GM23248 (cell line): ENCODE measurements at places on chromosomes 2 and 18. TPM values are rescaled to one million over a fixed set of nuclear protein-coding genes. Genes with fewer than 3 reads are reported as not detected.

- H3K36me3 ChIP-seq, result peaks cover 25% of the 10 kb centered on the region
- H3K4me1 ChIP-seq, result peaks cover 30% of the 10 kb centered on the region
- H3K4me3 ChIP-seq, result no peak overlapping the region
- H3K27ac ChIP-seq, result peak overlapping the region; percentile 42
Measured at GRCh38 chr18:48675912-48676311, 137.1 kb downstream of the CTIF start.

The FARP2 gene
- total RNA-seq, result 39.0 and 45.9 TPM in 2 replicates

The KHK gene
- not detected in 2 replicates for total RNA-seq

DNA sequence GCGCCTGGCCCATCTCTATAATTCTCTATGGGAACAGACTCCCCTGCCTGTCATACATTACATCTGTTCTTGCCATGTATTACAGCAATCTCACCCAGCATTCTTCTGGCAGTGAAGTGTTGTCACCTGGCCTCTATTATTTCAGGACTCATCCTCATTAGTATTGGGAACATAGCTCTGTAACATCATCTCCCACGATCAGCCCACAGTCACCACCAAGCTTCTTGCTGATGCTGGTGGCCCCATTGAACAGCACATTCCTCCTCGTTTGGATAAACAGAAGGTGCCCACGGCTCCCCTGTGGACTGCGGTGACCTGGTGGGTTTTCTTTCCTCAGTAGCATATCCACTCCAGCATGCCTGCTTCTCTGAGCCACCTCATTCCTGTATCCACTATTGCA is 21.5 kb downstream of the CHCHD5 start:
- no peaks in the 10 kb centered on the region for H3K27me3 ChIP-seq
- no peak for DNase-seq
- H3K4me3 ChIP-seq, result no peak overlapping the region
- no peak overlapping the region for H3K27ac ChIP-seq
- peaks cover 3% of the 10 kb centered on the region for H3K4me1 ChIP-seq

DNA sequence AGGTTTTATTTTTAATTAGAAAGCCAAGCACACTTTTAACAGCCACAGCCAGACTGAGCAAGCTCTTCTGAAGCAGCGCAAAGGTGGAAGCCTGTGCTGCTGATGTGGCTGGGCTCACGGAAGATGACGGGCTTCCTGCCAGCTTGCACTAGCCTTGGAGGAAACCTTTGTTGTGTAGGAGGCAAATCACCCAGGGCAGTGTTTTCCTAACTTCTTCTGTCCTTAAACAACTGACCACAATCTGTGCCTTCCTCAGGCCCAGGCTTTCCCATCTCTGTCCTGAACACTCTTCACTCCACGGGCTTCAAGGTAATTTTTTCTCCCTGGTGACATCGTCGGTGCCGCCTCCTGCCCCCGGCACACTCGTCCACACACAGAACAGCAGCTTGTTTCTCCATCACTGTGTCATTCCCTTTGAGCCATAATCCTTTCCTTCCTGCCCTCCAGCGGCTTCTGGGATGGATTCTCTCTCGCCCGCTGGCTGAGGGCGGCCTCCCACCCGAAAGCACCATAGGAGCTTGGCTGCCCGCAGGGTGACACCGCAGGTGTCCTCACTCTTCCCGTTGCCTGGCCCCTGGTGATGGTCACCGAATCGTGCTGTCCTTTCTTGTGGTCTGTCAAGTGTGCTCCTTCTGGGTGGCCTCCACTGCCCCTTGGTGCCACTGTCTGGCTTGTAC is 31.1 kb upstream of the INHBB start:
- H3K27me3 ChIP-seq, result no peaks in the 10 kb centered on the region
- H3K27ac ChIP-seq, result no peak overlapping the region
- H3K36me3 ChIP-seq, result no peaks in the 10 kb centered on the region
- no peak overlapping the region for H3K4me3 ChIP-seq
- no peak for DNase-seq

The CRACDL gene
- not detected in 2 replicates for total RNA-seq

DNA sequence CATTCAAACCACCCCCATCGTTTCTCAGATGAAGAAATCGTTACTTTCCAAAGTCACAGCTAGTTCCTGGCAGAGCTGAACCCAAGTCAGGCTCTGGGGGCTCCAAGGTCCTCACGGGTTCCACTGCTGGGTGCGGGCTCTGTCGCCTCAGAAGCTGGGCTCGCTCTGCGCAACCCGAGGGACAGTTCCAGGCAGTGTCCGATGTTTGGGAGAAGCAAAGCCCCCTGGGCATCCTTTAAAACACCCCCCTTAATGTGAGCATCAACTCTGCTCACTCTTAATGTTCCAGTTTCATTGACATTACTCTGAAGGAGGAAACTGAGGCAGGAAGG is 796 bp downstream of the AOX1 start:
- H3K4me3 ChIP-seq, result peak overlapping the region; percentile 75
- H3K36me3 ChIP-seq, result no peaks in the 10 kb centered on the region
- H3K27ac ChIP-seq, result no peak overlapping the region

DNA sequence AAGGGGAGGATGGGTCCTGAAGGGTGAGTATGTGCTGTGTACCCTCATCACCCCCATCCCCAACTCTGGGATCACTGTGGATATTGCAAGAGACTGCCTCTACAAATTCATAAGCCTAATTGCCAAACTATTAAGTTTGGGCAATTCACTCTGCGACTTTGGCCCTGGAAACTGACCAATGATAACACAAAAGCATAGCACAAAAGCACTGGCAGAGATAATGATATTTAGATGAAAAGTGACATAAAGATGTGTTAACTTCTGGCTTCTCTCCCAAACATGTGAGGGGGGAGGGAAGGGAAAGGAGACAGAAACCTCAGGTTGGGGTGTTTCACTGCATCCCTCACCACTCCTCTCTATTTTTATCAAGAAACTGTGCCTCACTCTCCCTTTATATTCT is 150.3 kb downstream of the SATB2 start:
- H3K27ac ChIP-seq, result no peak overlapping the region
- H3K27me3 ChIP-seq, result no peaks in the 10 kb centered on the region
- no peak for DNase-seq
- peaks cover 11% of the 10 kb centered on the region; the same call in 1 of the 2 replicates for H3K36me3 ChIP-seq
- H3K4me1 ChIP-seq, result peaks cover 20% of the 10 kb centered on the region

GRCh38 chr2:80050246-80050645 is 254.3 kb downstream of the LRRTM1 start:
- no peak overlapping the region for H3K4me3 ChIP-seq
- no peak for DNase-seq
- peaks cover 4% of the 10 kb centered on the region; the same call in 1 of the 2 replicates for H3K27me3 ChIP-seq
- no peaks in the 10 kb centered on the region for H3K36me3 ChIP-seq
- no peaks in the 10 kb centered on the region for H3K4me1 ChIP-seq

GRCh38 chr2:26850000-26850431 is 2.1 kb downstream of the DPYSL5 start:
- no peaks in the 10 kb centered on the region for H3K36me3 ChIP-seq
- no peak overlapping the region for H3K27ac ChIP-seq
- H3K27me3 ChIP-seq, result peaks cover 96% of the 10 kb centered on the region

DNA sequence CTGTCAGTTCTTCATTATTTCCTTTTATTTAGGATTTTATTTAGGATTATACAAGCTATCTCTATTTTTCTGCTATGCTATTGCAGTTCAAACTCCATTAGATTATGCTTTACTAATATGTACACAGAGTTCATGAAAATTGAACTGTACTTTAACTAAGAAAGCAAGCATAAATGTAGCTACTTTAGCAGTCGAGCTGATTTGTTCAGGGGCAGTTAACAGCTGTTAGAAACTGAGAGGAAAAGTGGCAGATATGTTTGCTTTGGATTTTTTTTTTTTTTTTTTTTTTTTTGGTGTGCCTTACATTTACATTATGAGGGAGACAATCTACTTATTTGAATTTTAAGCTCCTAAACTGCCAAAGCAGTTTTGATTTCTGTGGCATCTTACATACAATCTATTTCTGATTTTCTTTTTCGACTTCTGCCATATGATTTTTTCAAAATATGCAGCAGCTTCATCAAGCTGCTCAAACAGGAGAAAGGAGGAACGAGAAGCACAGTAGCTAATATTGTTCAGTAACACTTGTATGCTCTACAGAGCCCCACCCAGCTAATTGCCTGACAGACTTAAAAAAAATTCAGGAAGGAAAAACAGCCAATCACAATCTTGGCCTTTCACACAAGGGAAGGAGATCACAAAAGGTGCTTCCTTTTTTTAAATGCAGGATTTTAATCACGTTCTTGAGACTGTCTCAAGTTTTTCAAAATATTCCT is 233.4 kb upstream of the SIX3 start:
- no peaks in the 10 kb centered on the region for H3K27me3 ChIP-seq
- H3K4me1 ChIP-seq, result no peaks in the 10 kb centered on the region
- H3K36me3 ChIP-seq, result no peaks in the 10 kb centered on the region
- no peak overlapping the region for H3K4me3 ChIP-seq

DNA sequence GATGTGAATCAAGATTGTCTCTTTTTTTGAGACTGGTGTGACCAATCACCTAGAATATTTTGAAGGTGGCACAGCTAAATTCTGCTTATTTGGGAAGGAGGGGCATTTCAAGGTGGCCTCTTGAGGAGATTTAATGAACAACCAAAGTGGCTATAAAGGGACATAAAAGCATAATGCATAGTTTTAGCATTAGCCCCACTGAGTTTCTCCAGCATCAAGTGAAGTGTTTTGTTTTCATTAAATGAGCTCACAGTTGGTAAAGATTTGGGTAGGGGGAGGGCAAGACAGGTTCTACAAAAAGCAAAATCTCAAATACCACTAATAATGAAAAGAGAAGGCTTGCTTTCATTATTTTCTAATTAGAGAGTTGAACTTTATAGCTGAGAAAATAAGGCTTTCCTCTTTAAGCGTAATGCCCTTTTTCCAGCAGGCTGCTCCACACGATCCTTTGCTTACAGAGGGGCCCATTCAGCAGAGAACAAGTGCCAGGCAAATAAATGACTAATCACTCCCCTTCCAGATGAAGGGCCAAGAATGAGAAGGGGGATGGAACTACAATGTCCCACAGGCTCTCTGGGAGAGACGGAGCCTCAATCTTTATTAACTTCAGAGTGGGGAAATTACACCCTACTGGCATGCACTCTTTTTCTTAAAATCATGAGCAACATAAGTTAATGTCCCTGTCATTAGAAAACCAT is 35.9 kb downstream of the LHCGR start:
- no peak for DNase-seq
- no peak overlapping the region for H3K4me3 ChIP-seq

The UGT1A5 gene
- total RNA-seq, result not detected in 2 replicates

- no peak overlapping the region for H3K27ac ChIP-seq
- no peak overlapping the region for H3K4me3 ChIP-seq
- no peak for DNase-seq
- no peaks in the 10 kb centered on the region for H3K27me3 ChIP-seq
Measured at GRCh38 chr18:26470011-26470637, 78.2 kb downstream of the KCTD1 start.

GRCh38 chr18:8899000-8899399 is 193.6 kb downstream of the MTCL1 start:
- H3K36me3 ChIP-seq, result no peaks in the 10 kb centered on the region
- H3K27me3 ChIP-seq, result no peaks in the 10 kb centered on the region
- H3K4me1 ChIP-seq, result peaks cover 18% of the 10 kb centered on the region

DNA sequence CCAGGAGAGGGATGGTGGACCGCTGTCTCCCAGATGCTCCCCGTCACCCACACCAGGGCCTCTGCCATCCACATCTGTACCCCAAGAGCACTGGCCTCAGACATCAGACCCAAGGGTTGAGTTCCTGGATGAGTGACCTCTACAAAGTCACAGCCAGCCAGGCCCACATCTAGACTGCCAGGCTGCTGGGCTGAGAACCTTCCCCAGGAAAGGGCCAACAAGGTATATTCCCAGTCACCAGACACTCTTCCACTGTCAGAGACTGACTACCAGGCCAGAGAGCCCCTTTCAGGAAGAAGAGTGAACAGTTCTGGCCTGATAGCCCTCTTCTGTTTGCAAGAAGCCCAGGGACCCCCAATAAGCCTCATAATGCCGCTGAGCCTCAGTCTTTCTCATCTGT is 44.3 kb downstream of the C1QL2 start:
- no peak overlapping the region for H3K4me3 ChIP-seq
- H3K36me3 ChIP-seq, result no peaks in the 10 kb centered on the region
- H3K27ac ChIP-seq, result no peak overlapping the region
- no peaks in the 10 kb centered on the region for H3K4me1 ChIP-seq

The TNFAIP6 gene
- total RNA-seq, result 4.5 and 8.9 TPM in 2 replicates

The VWA3B gene
- not detected in 2 replicates for total RNA-seq

The TMEFF2 gene
- 0.25 TPM in 1 of 2 replicates, not detected in the other for total RNA-seq

DNA sequence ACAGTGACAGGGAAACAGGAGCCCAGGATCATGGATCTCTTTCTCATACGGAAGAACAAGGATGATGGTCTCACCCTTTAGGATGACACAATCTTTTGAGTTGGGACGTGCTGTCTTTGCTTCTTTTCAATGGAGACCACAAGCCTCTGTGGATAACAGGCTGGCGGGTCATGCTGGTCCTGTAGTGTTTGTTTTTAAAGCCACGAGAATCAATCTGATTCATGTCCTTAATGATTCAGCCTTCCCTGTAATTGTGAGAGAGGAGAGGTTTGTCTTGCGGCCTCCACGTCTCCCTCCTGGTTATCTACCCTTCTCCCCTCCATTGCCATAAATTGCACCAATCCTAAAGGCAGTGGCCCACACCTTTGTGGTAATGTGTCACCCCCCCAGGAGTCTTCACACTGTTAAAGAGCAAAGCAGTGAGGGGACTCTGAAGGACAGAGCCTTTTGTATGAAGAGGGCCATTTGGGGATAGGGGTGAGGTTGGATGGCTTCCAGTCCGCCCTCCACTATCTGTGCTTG is 87.7 kb upstream of the TGFA start:
- H3K27me3 ChIP-seq, result peaks cover 12% of the 10 kb centered on the region
- H3K4me1 ChIP-seq, result no peaks in the 10 kb centered on the region
- peak; percentile 48 for DNase-seq
- no peaks in the 10 kb centered on the region for H3K36me3 ChIP-seq
- no peak overlapping the region for H3K27ac ChIP-seq

The RGPD3 gene
- 0.13 and 0.43 TPM in 2 replicates for total RNA-seq

DNA sequence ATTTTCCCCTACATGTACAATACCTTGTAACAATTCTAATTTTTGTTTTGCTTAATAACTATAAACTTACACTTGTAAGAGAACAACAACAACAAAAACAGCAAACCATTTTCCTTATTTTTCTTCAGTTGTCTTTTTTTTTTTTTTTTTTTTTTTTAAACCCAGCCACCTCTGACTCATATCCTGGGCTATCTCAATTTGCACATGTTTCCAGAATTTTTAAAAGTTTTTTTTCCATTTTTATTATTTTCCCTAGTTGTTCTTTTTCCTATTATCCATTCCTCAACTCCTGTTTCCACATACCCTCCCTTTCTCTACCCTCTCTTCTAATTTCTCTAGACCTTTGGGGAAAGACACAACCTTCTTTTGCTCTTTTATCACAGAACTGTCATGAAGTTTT is 112.5 kb downstream of the EFEMP1 start:
- H3K27me3 ChIP-seq, result no peaks in the 10 kb centered on the region
- H3K27ac ChIP-seq, result no peak overlapping the region
- H3K36me3 ChIP-seq, result no peaks in the 10 kb centered on the region
- peaks cover 20% of the 10 kb centered on the region for H3K4me1 ChIP-seq
- peak; percentile 36 for DNase-seq

DNA sequence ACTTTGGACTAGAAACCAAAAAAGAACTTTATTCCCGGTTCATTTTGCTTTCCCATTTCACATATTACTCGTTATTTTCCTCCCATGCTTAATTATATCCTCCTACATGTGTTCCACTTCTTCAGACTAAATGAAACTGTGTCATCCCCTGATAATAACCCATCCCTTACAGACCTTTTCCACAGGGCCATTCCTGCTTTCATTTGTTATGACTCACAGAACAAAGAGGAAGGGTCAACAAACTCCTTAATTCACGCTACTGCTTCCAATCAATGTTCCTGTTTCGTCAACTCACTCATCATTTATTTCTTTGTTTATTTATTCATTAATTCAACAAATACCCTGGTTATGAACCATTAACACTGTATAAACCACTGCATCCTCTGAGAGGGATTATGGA is 104.5 kb downstream of the ZEB2 start:
- no peaks in the 10 kb centered on the region for H3K36me3 ChIP-seq
- peak overlapping the region; percentile 75 for H3K27ac ChIP-seq
- H3K4me3 ChIP-seq, result no peak overlapping the region
- DNase-seq, result no peak
- H3K4me1 ChIP-seq, result peaks cover 28% of the 10 kb centered on the region
